Stomach (tissue), 19 donors: ENCODE measurements at places on chromosomes 5 and 9. TPM values are rescaled to one million over a fixed set of nuclear protein-coding genes. Genes with fewer than 3 reads are reported as not detected.

DNA sequence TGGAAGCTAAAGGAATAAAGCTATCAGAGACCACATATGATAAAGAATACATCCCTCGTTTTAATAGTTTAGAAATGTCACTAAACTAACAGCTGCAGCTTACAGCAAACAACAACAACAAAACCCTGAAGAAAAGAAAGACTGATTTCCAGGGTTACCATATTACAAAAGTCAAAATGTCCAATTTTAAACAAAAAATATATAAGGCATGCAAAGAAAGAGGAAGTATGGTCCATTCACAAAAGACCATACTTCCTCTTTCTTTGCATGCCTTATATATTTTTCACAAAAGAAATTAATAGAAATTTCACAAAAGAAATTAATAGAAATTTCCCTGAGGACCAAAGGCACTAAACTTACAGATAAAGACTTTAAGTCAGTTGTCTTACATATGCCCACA, 354.2 kb downstream of the ARL15 start:
- no peak for DNase-seq

DNA sequence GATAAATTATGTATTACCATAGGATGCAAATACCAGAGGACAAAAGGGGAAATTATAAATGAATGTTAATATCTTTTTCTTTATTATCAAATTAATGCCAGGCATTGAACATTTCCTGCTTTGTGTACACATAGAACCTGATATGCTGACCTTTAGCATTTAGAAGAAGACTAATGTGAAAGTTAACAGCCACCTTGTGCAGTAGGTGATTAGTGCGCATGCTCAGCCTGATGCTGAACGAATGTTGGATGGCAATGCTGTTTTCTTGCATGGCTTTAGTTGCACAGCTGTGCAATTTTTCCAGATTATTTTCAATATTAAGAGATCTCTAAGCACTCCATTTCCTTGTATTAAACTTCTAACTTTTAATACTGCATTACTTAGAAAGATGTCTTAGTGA, 45.5 kb downstream of the CCNH start:
- peak; percentile 41 for DNase-seq

DNA sequence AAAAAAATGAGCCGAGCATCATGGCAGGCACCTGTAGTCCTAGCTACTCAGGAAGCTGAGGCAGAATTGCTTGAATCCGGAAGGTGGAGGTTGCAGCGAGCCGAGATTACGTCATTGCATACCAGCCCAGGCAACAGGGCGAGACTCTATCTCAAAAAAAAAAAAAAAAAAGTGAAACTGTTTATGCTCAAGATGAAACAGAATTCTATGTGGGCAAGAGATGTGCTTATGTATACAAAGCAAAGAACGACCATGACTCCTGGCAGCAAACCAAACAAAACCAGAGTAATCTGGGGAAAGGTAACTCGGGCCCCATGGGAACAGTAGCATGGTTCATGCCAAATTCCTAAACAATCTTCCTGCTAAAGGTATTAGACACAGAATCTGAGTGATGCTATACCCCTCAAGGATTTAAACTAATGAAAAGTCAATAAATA, 32.6 kb upstream of the PLAC8L1 start:
- peak; percentile 81 for DNase-seq

DNA sequence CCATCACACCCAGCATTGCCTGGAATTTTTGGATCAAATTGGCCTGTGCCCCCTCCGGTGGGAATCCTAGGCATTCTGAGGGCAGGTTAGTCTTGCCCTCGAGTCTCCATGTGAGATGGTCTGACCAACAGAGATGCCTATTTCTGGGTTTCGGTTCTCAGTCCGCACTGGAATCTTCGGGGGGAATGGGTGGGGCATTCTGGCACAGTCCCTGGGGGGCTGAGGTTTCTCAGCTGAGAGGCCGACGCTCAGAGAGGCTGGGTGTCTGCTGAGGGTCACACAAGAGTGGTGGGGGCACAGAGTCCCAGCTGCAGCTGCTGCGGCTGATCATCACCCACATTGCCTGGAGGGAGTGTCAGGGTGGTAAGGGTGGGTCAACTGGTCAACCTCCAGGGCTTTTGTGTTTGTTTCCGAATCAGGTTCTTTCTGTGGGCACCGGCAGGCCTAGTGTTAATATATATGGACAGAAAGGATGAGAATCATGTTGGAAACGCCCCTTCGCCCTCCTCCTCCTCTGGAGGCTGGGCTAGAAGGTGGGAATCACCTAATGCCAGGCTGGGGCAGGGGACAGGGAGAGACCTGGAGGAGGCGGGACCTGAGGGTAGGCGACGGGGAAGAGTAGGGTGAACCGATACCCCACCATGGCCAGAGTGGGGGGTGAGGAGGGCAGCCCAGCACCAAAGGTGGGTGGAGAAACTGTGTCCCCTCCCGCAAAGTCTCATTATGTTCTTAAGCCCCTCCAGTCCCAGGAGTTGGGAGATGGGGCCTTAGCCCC, 149.5 kb upstream of the PHYKPL start:
- DNase-seq, result no peak

The PCDHGA9 gene
- 1.6 TPM for total RNA-seq

GRCh38 chr5:58002323-58002722, 457.6 kb downstream of the PLK2 start:
- DNase-seq, result no peak

DNA sequence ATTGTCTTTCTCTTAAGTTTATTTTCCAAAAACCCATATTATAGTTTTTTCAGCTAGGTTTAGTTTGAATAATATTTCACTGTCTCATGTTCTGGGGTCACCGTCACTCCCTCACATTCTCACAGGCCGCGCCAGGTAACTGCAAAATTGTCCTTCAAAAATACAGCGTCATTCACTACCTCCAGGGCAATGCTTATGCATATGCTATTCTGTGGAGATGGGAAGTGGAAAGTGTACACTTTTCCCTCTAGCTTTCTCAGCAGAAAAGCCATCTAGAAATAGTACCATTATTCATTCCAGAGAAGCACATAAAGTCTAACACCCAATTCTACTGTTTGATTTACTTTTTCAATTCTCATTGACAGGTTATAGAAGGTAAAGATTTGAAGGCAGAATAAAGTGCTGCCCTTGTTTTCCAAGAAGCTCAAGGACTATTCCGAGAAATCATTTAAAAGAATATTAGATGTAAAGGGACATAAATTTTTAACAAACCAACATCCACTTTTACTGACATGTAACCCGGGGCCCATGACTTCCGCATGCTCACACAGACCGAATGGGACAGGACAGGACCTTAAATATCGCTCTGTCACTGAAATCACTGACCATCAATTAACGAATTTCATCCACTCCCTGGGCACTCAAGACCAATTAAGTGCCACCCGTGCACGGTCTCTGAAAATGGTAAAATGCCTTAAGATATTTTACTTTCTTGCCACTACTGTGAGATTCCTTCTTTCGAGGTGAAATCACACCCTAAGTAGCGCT, 720 bp downstream of the NUDT12 start:
- peak; percentile 51 for DNase-seq
